ENCODE measurements at places on chromosomes 5 and 9.

DNA sequence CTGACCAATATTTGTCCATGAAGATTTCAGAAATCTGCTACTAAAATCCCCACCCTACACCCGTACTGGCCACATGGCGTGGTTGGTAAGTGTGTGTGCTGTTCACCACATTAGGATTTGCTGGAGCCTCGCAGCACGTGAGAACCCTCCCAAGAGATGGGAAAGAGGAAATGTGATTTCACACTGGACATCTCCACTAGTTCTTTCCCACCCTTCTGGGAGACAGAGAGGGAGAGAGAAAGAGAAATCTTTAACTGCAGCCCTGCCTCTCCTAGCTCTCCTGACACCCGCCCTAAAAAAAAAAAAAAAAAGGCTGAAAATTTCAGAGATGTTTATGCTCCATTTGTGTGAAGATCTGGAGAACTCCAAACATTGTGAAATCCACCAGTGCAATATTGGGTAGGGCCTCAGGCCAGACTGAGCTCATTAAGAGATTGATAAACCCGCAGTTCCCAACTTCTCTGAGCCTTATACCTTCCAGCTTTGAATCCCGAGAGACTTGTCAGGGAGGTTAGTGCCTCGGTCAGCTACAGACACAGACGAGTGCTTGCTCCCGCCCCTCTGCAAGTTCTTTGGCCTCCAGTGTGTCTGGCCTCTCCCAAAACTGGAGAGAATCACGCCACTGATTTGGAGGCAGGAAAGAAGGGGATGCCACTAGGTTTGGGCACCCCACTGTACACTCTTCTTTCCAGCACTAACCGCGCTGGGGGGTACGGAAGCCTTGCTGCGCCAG is 1.9 kb downstream of the SPRY4 start:
- DNase-seq: no peak

DNA sequence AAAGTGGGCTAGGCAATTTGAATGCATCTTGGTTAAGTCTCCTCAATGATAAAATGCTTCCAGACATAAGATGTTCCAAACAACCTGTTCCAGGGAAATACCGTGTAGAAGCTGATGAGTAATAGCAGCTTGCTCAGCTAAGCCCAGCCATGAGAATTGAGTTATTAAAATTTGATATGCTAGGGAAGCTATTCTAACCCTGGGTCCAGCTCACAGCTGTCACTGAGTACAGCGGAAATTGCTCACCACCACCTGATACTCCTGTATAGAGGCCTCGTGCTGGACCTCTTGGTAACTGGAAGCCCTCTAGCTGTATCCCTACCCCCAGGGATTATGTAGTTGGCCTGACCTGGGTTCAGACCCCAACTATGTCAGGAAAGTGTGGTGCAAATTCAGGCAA is 521.3 kb upstream of the TRPC7 start:
- DNase-seq: no peak

DNA sequence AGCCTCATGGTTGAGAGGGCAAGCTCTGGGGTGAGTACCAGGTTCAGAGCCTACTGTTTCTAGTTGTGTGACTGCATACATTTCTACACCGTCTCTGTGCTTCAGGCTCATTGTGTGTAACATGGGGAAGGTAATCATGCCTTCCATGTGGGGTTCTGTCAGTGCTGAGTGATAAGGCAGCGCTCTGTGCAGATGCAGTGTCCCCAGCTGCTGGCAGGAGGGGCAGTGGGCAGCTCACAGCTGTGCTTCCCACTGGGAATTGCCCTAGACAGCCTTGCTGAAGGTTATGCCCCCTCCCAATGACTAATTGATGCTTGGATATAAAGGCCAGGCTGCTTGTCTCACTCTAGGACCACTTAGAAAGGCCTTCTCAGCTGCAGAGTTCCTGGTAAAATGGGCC is 121.8 kb upstream of the SAP30L start:
- DNase-seq: no peak

GRCh38 chr5:3362606-3362910 is 233.1 kb upstream of the IRX1 start:
- DNase-seq: no peak

GRCh38 chr5:72440207-72440638 is 67.0 kb downstream of the ZNF366 start:
- DNase-seq: no peak

GRCh38 chr5:59115345-59115744 is 532.5 kb downstream of the RAB3C start:
- no peak for DNase-seq

DNA sequence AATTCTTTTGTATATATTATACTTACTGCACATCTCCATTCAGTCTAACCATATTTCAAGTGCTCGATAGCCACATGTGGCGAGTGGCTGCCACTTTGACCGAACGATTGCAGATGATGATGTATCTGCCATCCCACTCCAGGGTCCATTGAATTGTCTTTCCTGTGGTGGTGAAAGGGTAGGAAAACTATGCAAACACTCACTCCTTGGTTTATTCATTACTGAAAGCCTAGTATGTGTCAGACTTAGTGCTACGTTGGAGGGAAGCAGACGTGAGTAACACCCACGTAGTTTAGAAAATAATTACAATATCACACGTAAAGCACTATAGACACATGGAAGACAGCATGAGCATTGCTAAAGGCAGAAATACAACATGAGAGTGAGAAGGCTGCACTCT is 353.7 kb downstream of the CSNK1G3 start:
- no peak for DNase-seq

- DNase-seq: no peak
These were observed 29.7 kb upstream of the NRG2 start for GRCh38 chr5:140072812-140073211.

GRCh38 chr9:117034866-117035265 is 347.8 kb downstream of the TRIM32 start:
- no peak for DNase-seq

- DNase-seq: no peak
These were observed 135.7 kb downstream of the OLFM1 start for GRCh38 chr9:135222881-135223760.

GRCh38 chr9:83677596-83677995 is 30.2 kb downstream of the UBQLN1 start:
- DNase-seq: no peak
